ENCODE measurements at places on chromosomes 16 and 17.
A peak's percentile ranks its signal among the peaks of the same experiment; 100 is the strongest.

GRCh38 chr17:75103601-75104554 lies 5.9 kb upstream of the ARMC7 start:
- DNase-seq = no peak

GRCh38 chr16:12059216-12059769 lies 82.8 kb downstream of the SNX29 start:
- DNase-seq = no peak

DNA sequence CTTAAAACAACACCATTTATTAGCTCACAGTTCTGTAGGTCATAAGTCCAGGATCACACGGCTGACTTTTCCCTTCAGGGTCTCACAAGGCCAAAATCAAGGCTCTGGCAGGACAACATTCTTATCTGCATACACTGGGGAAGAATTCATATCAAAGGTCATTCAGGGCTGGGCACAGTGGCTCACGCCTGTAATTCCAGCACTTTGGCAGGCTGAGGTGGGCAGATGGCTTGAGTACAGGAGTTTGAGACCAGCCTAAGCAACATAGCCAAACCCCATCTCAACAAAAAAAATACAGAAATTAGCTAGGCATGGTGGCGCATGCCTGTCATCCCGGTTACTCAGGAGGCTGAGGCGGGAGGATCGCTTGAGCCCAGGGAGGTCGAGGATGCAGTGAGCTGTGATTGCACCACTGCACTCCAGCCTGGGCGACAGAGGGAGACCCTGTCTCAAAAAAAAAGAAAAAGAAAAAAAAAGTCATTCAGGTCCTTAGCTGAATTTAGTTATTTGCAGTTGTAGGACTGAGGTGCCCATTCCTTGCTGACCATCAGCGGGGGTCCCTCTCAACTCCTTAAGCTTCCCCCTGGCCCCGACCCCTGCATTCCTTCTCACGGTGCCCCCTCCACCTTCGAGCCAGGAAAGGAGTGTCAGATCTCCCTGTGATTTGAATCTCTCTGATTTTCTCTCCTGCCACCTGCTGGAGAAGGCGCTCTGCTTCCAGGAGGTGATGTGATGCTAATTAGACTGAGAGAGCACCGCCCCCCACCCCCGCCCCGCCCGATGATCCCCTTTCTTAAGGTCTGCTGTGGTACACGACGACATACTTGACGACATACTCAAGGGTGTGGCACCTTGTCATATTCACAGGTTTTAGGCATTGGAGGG lies 91.8 kb upstream of the CLEC18A start:
- DNase-seq = no peak

DNA sequence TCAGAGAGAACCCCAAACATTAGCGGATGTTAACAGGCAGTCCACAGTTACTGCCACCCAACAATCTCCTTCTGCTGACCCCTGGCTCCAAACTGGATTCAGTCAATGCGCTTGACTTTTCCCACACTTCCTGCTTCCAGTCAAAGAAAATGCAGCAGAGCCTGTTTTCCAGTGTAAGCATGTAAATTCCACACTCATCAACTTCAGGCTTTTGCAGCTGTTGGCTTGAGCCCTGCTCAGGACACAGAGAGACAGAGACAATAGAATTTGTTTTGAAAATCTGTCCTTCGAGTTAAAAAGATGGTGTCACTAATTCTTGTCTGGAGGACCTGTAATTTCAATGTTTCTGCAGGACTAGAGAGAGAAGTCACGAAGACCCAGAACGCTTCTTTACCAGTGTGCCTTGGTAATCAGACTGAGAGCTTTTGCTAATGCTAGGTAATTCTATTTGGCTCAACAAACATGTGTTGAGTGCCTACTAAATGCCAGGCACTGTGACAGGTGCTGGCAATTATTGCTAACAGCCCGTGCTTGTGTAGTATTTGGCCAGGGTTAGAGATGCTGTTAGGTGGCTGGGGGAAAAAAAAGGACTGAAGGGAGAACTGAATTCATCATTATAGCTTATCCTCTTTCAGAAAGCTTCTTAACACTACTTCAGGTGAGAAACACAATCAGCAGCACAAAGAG lies 32.5 kb downstream of the HOXB1 start:
- DNase-seq = no peak

DNA sequence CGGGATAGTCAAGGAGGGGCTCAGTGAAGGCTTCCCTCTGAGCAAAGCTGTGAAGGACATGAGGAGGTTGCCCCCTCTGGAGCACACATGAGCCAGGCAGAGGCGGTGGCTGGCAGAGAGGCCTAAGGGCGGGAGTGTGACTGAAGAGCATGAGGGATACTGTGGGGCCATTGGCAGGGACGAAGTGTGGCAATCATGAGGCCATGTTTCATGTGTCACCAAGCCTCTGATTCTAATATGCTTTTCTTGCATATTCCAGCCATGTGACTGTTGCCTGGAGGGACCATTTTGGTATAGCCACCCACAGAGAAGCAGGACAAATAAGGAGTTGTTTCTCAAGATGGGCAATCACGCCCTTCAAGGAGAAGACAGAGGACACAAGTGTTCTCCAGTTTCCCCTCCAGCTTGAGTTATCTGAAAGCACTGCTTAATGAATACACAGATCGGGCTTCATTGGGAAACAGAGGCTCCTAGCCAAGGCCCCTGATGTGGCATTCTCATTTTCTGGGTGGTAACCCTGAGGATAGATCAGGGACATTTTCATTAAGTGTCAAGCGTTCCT lies 68.0 kb downstream of the AKAP1 start:
- peak; percentile 16 for DNase-seq

GRCh38 chr16:27233731-27234130 lies 30.4 kb downstream of the KDM8 start:
- no peak for DNase-seq

- no peak for DNase-seq
Measured at GRCh38 chr16:50304467-50305440, 38.4 kb downstream of the ADCY7 start.

DNA sequence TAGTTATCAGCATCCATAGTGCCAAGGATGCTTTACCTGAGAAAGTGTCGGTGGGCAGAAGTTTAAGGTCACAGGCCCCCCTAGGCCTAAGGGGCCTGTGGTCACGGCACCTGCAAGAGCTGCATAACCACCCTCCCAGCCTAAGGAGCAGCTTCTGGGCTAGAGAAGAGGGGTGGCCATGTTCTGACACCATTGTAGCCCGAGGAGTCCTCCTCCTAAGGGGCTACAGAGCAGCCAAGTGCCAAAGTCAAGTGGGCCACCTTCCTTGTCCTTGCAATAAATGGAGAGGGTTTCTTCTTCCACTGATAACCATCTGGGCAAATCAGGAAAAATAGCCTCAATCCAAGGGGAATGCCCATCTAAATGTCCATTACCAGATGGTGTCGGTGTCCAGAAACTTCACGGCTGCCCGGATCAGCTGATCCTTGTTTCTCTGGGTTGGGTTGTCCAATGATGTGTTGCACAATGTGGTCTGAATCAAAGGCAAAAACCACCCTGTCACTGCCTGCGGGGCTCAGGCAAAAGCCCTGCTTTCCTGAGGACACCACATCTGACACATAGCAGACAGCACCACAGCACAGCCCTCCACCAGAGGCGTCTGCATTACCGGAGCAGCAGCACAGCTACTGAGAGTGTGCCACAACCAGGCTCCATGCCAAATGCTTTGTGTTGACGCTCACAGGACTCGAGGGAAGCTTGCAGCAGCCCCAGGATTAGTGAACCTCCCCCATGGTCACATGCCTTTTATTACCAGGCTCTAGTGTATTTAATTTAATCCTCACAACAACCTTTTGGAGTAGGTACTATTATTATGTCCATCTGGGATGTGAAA lies 12.8 kb downstream of the ATPAF2 start:
- DNase-seq = peak; percentile 90

DNA sequence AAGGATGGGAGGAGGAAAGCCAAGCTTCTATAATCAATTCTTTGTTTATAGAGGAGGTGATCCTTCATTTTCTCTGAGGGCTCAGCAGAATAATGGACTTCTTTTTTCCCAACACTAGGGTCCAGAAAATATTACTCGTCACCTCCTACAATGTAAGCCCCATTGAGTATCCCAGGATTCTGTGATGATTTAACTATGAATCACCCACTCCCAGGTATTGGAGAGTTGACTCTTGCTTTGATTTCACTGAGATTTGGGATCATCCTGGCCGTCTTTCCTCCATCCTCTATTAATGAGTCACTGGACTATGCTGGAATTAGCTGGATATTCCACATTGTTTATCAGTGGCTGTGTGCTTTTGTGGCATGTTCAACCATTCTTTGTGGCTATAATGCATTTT lies 452.0 kb downstream of the NPIPA7 start:
- DNase-seq = no peak

DNA sequence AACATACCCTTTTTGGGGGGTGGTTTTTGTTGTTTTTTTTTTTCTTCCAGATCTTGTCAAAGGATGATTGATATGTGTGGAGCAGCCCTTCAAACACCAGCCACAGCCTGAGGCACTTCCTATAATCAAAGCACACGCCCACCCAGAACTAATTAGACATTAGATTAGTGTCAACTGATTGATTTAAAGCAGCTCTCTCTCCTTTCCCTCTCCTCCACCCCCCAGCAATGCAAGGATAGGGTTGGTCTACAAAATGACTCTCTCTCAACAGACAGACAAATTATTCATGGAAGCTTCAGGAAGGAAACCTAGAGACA lies 250.3 kb upstream of the SOX9 start:
- no peak for DNase-seq

GRCh38 chr17:31309556-31309955 lies 4.3 kb downstream of the EVI2B start:
- peak; percentile 83 for DNase-seq

- DNase-seq = no peak
Measured at GRCh38 chr16:87161822-87162676, 155.1 kb downstream of the C16orf95 start.

- no peak for DNase-seq
Measured at GRCh38 chr16:81987706-81988105, 23.6 kb downstream of the SDR42E1 start.

- peak; percentile 16 for DNase-seq
Measured at GRCh38 chr17:17346428-17347233, 43.5 kb downstream of the NT5M start.

GRCh38 chr16:71707199-71707598 lies 17.3 kb downstream of the PHLPP2 start:
- DNase-seq = no peak

DNA sequence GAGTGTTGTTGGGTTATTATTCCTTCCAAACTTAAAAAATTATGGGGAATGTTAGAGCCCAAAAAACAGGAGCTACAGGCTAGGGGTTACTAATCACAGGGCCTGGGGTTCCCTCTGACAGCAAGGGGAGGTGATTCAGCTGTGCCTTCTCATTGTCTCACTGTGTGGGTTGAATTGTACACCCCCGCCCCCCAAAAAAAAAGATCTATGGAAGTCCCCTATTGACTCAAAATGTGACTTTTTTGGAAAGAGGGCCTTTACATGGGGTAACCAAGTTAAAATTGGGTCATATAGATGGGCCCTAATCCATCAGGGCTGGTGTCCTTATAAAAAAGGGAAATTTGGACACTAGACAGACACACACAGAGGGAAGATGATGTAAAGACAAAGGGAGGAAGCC lies 190.2 kb downstream of the SOX9 start:
- no peak for DNase-seq

DNA sequence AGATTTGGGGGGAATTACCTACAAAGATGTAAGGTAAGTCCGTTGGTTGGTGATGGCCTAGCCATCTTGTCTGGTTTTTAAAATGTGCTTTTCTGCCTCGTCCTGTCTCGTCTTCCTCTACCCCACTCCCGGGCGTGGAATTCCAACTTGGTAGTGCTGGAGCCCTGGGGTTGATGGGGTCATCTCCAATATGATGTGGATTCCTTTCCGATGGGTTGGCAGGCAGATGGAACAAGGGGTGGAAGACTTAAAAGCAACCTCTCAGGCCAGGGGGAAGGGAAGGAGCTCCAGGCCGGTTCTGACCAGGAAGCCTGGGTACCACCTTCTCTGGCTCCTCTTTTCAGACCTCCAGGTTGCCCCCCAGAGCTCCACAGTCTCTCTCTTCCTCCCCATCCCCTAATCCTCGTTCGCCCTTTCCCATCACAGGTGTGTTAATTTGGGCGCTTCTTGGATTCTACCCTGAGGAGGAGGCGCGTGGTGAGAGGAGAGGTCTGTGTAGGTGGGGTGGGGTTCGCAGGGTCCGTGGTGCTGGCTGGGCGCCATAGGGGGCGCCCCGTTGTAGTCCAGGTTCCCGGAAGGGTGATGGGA lies 5.1 kb upstream of the HOXB2 start:
- no peak for DNase-seq

DNA sequence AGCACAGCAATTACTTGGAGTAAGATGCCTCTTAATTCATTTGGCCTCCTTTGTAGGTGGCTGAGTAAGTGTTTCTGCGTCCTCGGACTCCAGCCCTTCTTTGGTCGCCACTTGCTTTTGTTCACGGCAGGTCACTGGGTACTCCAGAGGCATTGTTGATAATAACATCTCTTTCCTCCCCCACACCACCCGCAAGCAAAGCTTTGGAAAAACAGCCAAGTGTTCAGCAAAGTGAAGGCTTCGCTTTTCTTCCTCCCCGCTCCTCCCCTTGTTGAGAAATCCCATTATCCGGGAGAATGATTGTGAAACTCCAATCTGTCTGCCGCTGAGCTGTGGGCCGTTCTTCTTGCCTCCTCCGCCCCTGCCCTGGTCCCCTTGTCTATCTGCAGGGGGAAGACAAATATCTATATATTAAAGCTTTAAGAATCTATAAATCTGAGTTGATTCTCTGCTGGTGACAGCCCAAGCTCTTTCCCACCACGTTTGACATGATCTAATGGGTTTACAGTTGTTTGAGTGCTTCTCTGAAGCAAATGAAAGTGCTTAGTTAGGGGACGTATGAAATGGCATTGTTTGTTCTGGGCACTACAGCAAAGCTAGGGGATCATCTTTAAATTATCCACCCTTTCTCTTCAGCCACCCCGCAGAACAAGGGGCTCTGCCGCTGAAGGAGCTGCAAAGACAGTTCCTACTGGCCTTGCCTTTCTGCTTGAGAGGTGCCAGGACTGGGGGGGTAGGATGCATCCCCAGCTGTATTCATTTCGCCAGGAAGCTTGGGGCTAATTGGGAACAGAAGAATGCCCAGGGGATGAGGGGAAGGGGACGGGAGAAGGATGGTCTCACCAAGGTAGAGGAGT lies 167.1 kb downstream of the CCDC182 start:
- peak; percentile 68 for DNase-seq

GRCh38 chr16:24535827-24536226 lies 3.5 kb upstream of the RBBP6 start:
- DNase-seq = no peak

DNA sequence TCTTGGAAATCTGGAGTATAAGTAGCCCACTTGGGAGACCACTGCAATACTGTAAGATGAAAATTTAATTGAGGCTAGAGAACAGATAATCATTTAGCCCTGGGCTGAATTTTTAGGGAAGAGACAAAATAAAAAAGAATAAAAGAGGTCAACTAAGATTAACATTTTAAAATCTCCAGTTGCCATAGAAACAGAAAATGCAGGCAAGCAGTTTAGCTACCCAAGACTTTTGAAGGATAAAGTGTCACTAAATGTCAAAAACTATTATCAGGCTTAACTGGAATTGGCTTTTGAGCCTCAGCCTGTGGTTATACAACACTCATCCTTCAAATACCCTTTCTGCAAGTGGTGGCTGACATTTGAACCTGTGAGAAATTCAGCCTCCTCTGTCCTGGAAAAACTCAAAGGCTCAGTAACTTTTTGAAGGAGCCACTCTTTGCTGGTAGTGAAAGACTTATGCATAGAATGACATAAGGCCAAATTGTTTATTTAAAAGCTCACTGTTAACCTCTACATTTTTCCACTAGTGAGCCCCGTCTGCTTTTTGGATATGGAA lies 220.7 kb upstream of the KCNJ16 start:
- DNase-seq = no peak

GRCh38 chr17:56979091-56979480 lies 1.2 kb downstream of the SCPEP1 start:
- DNase-seq = peak; percentile 7
